NB4 (cell line): ENCODE measurements at places on chromosomes 1 and 21.

- no peak for DNase-seq
Measured at GRCh38 chr1:21966247-21967000, 10.4 kb upstream of the CELA3B start.

DNA sequence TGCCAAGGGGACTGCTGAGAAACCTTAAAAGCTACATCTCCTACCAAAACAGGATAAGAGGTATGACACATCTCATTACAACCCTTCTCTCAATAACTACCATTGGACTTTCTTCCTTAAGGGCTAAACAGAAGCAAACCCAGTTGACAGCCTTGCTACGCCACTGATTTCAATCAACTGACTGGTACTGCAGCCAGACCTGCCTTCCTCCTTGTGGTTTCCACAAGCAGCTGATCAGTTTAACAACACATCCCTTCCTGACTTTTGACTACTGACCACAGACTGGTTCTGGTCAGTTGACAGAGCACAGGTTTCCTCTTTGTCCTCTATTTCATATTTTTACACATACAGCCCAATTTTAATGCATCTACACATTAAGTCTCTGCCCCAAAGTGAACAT, 108.8 kb downstream of the ADAMTS1 start:
- no peak for DNase-seq

DNA sequence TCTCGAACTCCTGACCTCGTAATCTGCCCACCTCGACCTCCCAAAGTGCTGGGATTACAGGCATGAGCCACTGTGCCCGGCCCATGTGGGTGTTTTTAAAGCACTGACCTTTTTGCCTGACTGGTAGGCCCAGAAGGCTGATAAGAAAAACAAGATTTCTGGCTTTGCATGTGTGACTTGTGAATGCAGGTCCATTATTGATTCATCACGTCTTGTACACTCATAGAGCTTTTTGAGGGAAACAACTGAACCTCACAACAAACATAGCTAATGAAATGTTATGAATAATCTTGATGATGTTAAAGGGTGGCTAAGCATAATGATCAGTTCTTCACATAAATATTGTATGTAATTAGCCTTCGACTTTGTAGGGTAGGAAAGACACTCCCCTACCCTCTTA, 140.9 kb upstream of the UBE2U start:
- DNase-seq = no peak

- DNase-seq = peak; percentile 22
Measured at GRCh38 chr1:243508303-243508713, 252.5 kb downstream of the SDCCAG8 start.

DNA sequence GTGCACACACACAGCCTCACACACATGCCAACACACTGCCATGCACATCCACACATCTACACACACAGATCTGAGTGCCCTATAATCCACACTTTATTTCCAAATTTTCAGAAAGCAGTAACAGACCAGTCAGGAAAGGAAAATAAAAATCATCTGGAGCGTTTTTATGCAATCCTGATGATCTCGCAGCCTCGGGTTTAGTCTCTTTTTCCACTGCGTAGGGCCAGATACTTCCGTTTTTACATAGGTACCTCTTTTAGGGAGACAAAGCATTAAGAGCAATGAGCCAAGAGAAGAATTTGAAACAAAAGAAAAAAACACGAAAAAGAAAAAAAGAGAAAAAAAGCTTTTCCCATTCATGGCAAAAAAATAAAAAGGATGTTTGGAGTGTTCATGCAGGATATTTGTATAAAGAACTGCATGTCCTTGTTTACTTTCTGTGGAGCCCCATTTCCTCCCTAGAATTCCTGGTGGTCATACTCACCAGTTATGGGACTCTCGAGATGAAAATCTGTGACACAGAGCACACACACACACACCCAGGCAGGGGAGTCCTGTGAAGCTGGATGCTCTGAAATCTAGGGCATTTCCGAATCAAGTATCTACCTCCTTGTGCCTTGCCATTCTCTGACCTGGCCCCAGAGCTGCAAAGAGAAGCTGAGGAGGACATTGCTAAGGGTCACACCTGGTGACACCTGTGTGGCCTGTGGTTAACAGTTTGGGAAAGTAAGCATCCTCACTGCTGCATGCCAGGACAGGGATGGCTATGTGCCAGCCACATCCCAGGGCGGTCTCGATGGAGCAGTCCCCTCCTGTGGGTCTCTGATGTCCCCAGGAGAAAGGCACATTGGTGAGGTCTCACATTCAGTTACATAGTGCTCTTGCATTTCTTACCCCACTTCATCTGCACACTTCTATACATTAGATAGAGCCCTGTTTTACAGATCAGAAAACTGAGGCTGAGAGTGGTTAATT, 83.6 kb downstream of the RUNX1 start:
- no peak for DNase-seq

DNA sequence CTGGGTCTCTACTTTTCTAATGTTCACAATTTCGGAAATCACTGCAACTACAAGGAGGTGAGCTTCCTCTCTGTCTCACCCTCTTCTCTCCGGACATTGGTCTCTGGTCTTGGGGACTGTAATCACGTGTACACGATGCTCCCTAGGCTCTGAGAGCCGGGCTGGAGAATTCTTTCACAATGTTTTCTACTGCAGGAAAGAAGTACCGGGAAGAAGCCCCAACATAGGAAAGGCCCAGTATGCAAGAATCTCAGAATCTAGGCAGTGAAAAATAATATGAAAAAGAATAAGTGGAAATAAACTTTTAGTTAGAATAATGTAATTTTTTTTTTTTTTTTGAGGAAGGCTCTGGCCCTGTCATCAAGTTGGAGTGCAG, 13.5 kb upstream of the HJV start:
- peak; percentile 44 for DNase-seq
